ENCODE measurements at places on chromosomes 7 and 10.
A peak's percentile ranks its signal among the peaks of the same experiment; 100 is the strongest.

DNA sequence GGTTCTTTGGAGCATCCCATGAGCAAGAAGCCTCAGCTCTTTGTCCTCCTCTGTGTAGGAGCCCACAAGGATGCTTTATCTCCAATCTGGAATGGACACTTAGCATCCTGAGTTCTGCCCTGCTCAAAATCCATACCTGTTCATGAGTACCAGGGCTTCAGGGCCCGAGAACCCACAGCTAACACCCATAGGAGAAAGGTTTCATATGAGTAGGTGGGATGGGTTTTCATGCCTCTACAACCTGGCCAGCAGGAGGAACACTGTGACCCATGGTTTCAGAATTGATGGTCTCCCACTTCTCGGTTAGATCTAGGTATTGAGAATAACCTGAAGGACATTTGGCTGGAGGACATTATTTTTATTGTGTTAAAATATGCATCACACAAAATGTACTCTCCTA, 57.8 kb downstream of the TBXAS1 start:
- H3K27ac ChIP-seq = no peak overlapping the region
- no peak overlapping the region for H3K4me3 ChIP-seq
- H3K36me3 ChIP-seq = no peaks in the 10 kb centered on the region
- peaks cover 4% of the 10 kb centered on the region for H3K4me1 ChIP-seq
- no peak for DNase-seq

GRCh38 chr10:25125201-25125611, 49.6 kb upstream of the GPR158 start:
- H3K27ac ChIP-seq = no peak overlapping the region
- H3K4me3 ChIP-seq = no peak overlapping the region
- H3K4me1 ChIP-seq = no peaks in the 10 kb centered on the region
- no peaks in the 10 kb centered on the region for H3K27me3 ChIP-seq

DNA sequence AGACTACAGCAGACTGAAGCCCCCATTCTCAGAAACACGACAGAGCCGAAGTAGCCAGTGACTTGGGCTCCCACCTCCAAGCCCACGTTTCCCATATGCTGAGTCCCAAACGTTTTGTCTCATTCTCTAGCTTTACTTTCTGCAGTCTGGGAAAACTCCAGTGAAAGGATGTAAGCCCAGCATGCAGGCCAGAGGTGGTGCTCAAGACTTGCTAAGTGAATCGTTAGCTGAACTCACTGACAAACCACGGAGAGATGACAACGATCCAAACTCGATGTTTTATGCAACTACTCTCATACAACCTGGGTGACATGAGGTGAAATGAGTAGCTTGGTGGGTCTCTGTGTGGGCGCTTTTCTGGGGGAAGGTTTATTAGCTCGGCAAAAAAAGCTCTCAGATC, 731.8 kb downstream of the SUGCT start:
- H3K27ac ChIP-seq = no peak overlapping the region
- no peak for DNase-seq
- no peaks in the 10 kb centered on the region for H3K36me3 ChIP-seq

GRCh38 chr10:132062116-132062515, 3.6 kb upstream of the JAKMIP3 start:
- no peaks in the 10 kb centered on the region for H3K4me1 ChIP-seq
- H3K27ac ChIP-seq = no peak overlapping the region
- no peak overlapping the region for H3K4me3 ChIP-seq
- peaks cover 2% of the 10 kb centered on the region for H3K27me3 ChIP-seq
- no peak for DNase-seq

- H3K27me3 ChIP-seq = no peaks in the 10 kb centered on the region
- no peak overlapping the region for H3K27ac ChIP-seq
- peaks cover 25% of the 10 kb centered on the region for H3K36me3 ChIP-seq
- no peaks in the 10 kb centered on the region for H3K4me1 ChIP-seq
- no peak for DNase-seq
Measured at GRCh38 chr10:70417568-70417967, 13.6 kb downstream of the EIF4EBP2 start.

DNA sequence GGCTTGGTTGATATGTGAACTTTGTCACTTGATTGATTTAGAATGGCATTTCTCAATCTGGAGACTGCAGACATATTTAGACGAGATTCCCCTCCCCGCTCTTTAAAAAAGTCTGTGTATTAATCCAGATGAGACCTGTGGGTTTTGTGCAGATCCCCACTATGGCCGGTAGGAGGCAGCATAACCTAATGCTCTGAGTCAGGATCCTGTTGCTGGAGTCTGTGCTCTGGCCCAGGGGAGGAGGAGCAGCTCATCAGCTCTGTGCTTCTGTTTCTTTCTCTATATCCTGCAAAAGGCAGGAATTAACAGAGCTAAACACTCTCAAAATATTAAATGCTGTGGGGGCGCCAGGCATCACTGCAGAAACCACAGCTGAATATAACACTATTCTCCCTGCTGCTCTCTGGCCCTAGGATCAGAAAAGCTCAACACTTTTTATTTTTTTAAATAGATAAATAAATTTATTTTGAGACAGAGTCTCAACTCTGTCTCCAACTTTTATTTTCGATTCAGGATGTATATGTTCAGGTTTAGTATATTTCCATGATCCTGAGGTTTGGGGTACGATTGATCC, 23.9 kb upstream of the SEPHS1 start:
- no peaks in the 10 kb centered on the region for H3K27me3 ChIP-seq
- H3K27ac ChIP-seq = no peak overlapping the region
- H3K4me1 ChIP-seq = no peaks in the 10 kb centered on the region

DNA sequence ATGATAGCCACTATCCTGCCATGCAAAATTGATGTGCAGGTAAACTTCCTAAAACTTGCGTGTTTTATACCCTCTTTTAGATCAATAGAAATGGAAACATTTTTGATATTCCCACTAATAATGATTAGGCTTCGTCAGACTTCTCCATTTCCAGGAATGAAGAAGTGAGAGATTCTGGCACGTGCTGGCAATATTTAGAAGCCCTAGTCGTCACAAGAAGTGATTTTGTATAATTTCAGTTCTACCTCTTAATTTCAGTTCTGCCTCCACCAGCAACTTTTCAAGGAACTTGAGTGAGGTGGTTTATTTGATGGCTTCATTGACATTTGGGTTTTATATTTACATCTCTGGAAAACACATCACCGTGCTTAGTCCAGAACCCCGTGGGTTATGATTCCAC, 61.9 kb downstream of the MRC1 start:
- H3K4me1 ChIP-seq = no peaks in the 10 kb centered on the region
- H3K36me3 ChIP-seq = no peaks in the 10 kb centered on the region
- no peak overlapping the region for H3K4me3 ChIP-seq
- no peaks in the 10 kb centered on the region for H3K27me3 ChIP-seq

DNA sequence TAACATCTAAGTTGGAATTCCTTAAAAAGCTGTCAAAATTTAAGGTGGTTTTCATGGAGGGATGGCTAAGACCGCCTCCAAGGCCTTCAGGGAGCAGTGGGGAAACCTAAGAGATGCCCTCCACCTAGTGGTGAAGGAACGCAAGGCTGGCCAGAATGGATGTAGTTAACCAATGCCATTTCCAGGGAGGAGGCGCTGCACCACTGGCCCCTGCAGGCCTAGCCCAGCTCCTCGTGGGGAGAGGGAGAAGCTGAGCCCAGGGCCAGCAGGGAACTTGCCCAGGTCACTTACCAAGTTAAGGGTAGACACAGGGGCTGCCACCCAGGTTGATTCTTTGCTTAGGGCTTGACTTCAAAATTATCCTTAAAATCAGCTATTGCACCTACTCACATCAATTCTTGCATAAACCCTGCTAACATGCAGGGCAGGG, 32.0 kb downstream of the FIGNL1 start:
- no peak overlapping the region for H3K27ac ChIP-seq
- peak; percentile 87 for DNase-seq
- no peaks in the 10 kb centered on the region for H3K27me3 ChIP-seq
- H3K36me3 ChIP-seq = no peaks in the 10 kb centered on the region
- H3K4me1 ChIP-seq = no peaks in the 10 kb centered on the region

- H3K4me1 ChIP-seq = no peaks in the 10 kb centered on the region
- H3K36me3 ChIP-seq = no peaks in the 10 kb centered on the region
- peak; percentile 74 for DNase-seq
- H3K27ac ChIP-seq = no peak overlapping the region
- no peaks in the 10 kb centered on the region for H3K27me3 ChIP-seq
- no peak overlapping the region for H3K4me3 ChIP-seq
Measured at GRCh38 chr7:75866489-75867389, 12.1 kb upstream of the RHBDD2 start.

DNA sequence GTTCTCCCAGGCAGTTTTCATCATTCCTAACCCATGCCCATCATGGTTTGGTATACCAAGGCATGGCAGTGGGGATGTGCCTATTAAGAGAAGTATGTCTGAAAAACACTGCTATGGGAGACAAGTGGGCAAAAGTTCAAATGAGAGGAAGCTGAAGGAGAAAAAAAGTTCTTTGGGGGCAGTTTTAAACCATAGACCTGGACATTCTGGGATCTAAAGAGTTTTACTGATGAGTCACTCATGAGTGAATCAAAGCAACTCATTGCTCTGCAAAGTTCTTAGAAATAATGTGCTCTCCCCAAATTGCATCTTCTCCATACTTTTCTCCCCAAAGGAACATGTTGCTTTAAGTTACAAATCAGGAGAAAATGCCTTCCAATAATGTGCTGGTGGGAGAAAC, 256.9 kb upstream of the MTPN start:
- no peaks in the 10 kb centered on the region for H3K27me3 ChIP-seq
- no peak overlapping the region for H3K4me3 ChIP-seq
- H3K36me3 ChIP-seq = no peaks in the 10 kb centered on the region
- H3K27ac ChIP-seq = no peak overlapping the region
- no peak for DNase-seq

DNA sequence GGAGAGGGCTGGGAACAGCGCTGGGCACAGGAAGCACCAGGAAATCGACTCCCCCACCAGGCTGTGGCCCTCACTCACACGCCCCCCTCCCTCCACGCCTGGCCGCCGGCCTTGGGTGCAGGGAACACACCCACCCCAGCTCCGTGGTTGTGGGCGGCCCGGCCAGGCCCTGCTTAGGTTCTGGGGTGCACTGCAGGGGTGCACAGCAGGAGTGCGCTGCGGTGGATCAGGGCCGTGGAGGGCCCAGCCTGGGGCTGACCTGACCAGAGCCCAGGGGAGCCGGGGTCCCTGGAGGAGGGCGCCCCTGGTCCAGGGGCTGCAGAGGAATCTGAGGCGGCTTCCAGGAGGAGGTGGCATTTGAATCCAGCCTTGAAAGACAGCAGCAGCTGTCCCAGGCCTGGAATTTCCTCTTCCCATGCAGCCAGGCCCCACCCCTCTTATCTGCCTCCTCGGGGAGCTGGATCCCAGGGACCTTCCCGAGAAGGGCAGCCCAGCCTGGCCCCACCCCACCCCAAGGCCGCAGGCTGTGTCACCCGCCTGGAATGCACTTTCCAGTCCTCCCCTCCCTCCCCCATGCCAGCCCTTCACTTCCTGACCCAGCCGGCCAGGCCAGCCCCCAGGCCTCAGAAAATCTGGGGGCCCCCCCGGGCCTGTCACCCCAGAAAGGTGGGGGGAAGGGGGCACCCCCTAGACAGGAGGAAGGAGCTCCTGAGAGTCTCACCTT, 18.4 kb upstream of the PDGFA start:
- H3K27ac ChIP-seq = no peak overlapping the region
- peak; percentile 91 for DNase-seq
- H3K36me3 ChIP-seq = no peaks in the 10 kb centered on the region
- H3K4me1 ChIP-seq = peaks cover 3% of the 10 kb centered on the region

DNA sequence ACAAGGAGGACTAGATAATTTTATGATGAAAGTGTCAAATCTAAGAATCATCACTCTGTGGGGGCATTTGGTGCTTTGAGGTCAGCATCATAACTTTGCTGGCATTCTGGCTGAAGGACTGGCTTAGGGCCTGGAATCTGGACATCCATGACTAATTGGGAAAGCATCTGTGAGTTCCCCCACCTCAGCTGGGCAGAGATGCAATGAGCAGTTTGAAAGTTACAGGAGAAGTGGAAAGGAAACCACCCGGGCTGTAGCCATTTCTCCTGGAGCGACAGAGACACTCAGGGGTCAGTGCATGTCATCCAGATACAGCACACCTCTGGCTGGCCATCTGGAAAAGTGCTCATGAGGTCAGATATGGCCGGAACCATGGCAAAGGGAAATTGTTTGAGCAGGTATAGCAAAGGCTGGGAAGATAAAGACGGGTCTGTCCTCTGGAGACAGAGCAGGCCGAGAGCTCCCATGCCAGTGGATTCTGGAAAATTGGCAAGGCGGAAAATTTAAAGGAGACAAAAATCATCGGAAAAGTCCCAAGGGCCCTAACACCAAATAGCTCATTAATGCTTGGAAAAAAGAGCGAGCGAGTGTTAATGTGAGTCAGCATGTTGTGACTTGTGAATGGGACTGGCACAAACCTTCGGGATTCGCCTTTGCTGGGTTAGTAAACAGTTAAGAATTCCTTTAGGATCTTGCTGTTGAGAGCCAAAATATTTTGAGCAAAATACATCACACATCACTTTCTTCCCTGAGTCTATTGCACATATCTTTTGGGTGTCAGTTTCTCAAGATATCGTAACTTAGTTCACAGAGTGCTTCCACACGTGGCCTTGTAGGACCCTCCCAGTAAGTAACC, 188.4 kb upstream of the AGK start:
- DNase-seq = no peak
- no peak overlapping the region for H3K4me3 ChIP-seq
- H3K27me3 ChIP-seq = no peaks in the 10 kb centered on the region
- H3K36me3 ChIP-seq = no peaks in the 10 kb centered on the region

- no peak for DNase-seq
- peak overlapping the region; percentile 58 for H3K27ac ChIP-seq
- peaks cover 26% of the 10 kb centered on the region for H3K4me1 ChIP-seq
- H3K27me3 ChIP-seq = no peaks in the 10 kb centered on the region
Measured at GRCh38 chr10:71726580-71727104, 7.1 kb upstream of the C10orf105 start.

GRCh38 chr10:63267414-63268148, 134.5 kb downstream of the NRBF2 start:
- H3K27ac ChIP-seq = peak overlapping the region; percentile 99
- H3K27me3 ChIP-seq = no peaks in the 10 kb centered on the region
- H3K4me3 ChIP-seq = peak overlapping the region; percentile 93
- DNase-seq = peak; percentile 90
- no peaks in the 10 kb centered on the region for H3K36me3 ChIP-seq
- peaks cover 3% of the 10 kb centered on the region for H3K4me1 ChIP-seq

DNA sequence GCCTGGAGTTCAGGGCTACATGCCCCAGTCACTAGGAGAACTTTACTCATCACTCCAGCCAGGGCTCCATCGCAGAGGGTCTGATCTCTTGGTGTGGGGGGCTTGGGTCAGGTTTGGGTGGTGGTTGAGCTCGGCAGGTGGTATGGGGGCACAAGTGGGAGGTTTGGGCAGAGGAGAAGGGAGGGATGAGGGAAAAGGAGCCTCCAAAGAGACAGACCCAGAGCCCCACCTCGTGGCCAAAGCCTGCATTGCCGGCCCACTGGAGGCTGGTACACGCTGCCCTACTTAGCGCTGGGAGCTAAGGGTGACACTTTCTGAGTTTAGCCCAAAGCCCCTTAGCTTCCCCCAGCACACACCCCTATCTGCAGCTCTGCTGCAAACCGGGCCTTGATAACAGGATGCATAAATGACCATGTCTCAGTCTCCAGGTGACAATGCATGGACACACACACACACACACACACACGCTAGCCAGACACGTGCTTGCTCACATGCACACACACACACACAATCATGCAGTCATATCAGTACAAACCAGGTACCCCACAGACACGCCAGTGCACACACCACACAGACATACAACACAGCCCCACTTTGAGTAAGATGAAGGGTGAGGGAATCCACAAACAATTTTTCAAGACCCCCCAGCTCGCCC, 14.7 kb downstream of the LZTS2 start:
- H3K27me3 ChIP-seq = peaks cover 4% of the 10 kb centered on the region
- H3K4me3 ChIP-seq = no peak overlapping the region
- DNase-seq = peak; percentile 81
- peaks cover 17% of the 10 kb centered on the region for H3K4me1 ChIP-seq

GRCh38 chr10:14556285-14556956, 218.3 kb downstream of the FAM107B start:
- H3K4me3 ChIP-seq = no peak overlapping the region
- no peak for DNase-seq
- no peaks in the 10 kb centered on the region for H3K36me3 ChIP-seq
- peaks cover 4% of the 10 kb centered on the region for H3K4me1 ChIP-seq
- H3K27ac ChIP-seq = peak overlapping the region; percentile 79
